T-helper 17 cell (primary cell): ENCODE measurements at places on chromosomes 3 and 15.
A peak's percentile ranks its signal among the peaks of the same experiment; 100 is the strongest.

GRCh38 chr3:187256051-187256616 is 35.4 kb downstream of the MASP1 start:
- DNase-seq: no peak

DNA sequence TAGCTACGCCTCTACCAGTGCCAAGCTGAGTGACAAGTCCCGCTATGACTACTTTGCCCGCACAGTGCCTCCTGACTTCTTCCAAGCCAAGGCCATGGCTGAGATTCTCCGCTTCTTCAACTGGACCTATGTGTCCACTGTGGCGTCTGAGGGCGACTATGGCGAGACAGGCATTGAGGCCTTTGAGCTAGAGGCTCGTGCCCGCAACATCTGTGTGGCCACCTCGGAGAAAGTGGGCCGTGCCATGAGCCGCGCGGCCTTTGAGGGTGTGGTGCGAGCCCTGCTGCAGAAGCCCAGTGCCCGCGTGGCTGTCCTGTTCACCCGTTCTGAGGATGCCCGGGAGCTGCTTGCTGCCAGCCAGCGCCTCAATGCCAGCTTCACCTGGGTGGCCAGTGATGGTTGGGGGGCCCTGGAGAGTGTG is 5.7 kb downstream of the GRM2 start:
- DNase-seq: no peak

DNA sequence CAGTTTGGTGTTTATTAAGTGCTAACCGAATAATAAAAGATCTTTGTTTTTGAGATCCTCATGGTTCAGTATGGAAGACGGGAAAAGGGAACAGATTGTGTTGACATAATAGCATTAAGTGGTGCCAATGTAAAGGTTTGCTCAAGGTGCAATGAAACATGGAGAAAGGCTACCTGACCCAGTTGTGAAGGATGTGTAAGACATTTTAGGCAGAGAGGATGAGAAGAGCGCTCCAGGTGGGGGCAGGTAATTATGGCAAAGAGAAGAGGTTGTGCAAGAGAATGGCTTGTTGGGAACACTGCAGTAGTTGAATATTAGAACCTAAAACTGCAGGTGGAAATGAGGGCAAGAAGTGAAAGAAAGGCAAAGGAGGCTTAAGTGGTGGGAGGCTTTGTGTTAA is 140.8 kb downstream of the DIPK2A start:
- no peak for DNase-seq

- no peak for DNase-seq
Observed at GRCh38 chr3:185420762-185421161, 57.8 kb downstream of the MAP3K13 start.

DNA sequence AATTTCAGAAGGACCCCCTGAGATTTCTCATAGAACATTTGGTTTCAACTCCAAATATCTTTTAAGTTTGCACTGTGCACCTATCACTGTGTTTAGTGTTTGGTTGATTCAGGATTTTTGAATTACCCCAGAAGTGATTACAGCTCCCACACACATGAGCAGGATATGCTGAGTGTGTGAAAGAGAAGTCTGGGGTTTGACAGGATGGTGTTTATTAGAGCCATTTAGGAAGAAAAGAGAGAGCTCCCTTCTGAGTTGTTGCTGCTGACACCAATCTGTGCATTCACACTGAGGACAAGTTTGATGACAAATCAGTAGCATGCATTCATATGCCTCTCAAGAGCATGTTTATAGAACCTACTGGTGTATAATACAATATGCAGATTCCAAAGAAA is 118.1 kb downstream of the RPL22L1 start:
- no peak for DNase-seq

GRCh38 chr3:111238885-111239284 is 167.3 kb downstream of the NECTIN3 start:
- DNase-seq: no peak

DNA sequence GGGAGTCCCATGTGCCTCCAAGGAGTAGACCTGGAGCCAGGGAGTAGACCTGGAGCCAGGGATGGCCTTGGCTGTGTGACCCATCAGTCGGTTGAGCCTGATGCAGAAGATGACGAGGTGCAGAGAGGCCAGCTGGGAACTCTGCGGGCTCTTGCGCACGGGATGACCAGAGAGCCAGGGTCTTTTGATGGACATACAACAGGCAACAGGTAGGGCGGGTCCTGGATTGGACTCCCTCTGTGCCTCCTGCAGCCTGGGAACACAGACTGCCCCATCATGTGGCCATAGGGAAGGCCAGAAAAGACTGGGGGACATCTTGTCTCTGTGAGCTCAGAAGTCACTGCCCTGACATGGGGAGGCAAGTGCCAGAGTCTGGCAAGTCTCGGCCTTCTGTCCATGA is 67.5 kb upstream of the RPL32 start:
- no peak for DNase-seq

DNA sequence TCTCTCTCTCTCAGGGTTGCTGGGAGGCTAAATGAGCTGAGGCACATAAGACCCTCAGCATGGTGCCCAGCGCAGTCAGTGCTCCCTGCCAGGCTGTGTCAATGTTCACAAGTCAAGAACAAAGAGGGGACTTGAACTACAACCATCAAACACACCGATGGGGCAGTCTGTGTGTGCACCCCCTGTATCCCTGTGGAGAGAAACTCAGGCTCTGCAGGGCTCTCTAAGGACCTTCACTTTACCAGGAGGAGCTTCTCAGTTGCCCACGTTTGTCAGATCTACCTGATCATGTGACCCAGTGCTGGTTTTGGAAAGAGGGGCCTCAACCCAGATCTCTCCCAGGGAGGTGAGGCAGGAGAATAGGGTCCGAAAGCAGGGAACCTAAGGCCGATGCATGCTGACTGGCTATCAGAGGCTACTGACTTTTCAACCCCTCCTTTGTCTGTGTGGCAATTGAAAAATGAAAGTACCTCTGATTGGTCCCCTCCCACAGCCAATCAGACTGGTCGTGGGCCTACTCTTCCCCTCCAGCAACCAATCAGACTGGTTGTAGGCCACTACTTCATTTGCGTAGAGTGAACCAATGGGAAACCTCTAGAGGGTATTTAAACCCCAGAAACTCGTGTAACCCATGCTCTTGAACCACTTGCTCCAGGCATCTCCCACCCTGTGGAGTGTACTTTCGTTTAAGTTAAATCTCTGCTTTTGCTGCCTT is 34.0 kb downstream of the RHCG start:
- DNase-seq: no peak

DNA sequence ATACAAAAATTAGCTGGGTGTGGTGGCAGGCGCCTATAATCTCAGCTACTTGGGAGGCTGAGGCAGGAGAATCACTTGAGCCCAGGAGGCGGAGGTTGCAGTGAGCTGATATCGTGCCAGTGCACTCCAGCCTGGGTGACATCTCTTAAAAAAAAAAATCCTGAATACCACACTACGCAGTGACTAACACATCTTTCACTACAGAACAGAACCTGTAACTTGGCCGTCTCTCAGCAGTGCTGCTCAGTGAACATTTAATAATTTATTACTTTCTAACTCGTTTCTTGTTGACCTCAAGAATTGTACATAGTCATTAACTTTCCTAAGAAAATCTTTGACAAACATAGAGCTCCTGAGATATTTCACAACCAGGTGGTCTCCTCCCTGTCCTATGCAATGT is 3.8 kb downstream of the GREM1 start:
- DNase-seq: no peak

GRCh38 chr15:45993072-45993471 is 358.2 kb downstream of the SQOR start:
- DNase-seq: no peak

DNA sequence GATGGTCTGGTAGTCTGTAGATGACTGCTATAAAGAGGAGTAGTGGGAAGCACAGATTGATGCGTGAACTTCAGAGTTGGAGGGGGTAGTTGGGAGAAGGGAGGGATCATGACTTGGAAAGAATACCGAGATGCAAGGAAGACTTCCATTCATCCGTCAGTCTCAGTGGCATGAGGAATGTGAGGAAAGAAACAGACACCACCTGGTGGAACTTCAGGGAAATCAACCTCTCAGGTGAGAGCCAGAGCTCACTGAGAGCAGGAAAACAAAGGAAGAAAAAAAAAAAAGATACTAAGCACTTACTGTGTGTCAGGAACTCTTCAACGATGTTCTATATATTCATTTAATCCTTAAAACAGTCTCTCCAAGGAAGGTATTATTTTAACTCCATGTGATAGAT is 172.4 kb downstream of the OXSM start:
- DNase-seq: no peak

GRCh38 chr3:34533451-34533850 is 735.0 kb downstream of the PDCD6IP start:
- DNase-seq: no peak

GRCh38 chr3:21705769-21706168 is 45.2 kb downstream of the ZNF385D start:
- no peak for DNase-seq

DNA sequence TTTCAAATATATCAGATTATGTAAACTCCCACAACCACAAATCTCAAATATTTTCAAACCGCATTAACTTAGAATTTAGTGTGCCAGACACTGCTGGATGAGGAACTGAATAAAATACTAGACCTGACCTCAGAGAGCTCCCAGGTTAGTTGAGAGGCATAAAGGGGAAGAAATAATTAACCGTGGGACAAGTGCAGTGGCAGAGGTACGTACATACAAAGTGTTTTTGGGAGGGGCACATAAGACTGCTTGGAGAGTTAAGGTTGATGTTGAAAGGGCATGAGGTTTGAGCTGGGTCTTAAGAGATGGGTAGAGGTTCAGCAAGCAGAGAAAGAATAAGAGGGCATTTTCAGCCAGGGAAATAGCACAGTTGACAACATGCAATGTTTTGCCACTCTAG is 17.2 kb downstream of the THUMPD3 start:
- DNase-seq: no peak

DNA sequence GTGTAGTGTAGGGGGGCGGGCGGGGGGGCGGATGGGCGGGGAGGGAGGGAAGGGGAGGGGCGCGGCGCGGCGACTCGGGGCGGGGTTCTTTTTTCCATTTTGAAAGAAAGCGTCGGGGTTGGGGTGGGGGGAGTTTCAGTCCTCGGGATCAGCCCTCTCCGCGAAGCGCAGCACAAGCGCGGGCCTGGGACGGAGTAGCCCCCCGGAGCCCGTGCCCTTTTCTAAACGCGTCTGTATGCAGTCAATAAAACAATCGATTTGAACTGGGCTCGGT is 6.1 kb downstream of the ISLR2 start:
- DNase-seq: no peak

- no peak for DNase-seq
Observed at GRCh38 chr15:58331913-58332675, 99.7 kb upstream of the LIPC start.

- no peak for DNase-seq
Observed at GRCh38 chr3:151012753-151013152, 40.2 kb upstream of the CLRN1 start.

- DNase-seq: peak; percentile 21
Observed at GRCh38 chr3:138781012-138781470, 53.7 kb downstream of the PIK3CB start.

GRCh38 chr3:123586131-123586530 is 1.3 kb upstream of the HACD2 start:
- DNase-seq: no peak

- no peak for DNase-seq
Observed at GRCh38 chr3:29271475-29271874, 9.4 kb upstream of the RBMS3 start.

- peak; percentile 4 for DNase-seq
Observed at GRCh38 chr3:126104742-126105605, 21.1 kb upstream of the SLC41A3 start.

GRCh38 chr3:9064850-9065249 is 101.6 kb upstream of the RAD18 start:
- DNase-seq: no peak

DNA sequence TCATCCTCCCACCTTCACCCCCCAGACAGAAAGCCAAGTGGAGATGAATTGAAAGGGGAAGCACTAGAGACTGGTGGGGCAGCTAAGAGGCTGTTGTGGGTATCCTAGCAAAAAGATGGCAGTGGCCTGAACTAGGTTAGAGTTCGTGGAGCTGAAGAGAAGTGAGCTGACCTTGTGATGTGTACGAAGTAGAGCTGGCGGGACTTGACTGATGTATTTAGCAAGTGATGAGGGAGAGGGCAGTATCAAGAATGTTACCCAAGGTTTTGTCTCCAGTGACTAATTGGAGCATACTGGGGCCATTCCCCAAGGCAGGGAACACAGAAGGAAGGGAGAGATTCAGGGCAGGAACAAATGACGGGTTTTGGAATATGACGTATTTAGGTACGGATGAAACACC is 50.0 kb upstream of the CP start:
- no peak for DNase-seq

DNA sequence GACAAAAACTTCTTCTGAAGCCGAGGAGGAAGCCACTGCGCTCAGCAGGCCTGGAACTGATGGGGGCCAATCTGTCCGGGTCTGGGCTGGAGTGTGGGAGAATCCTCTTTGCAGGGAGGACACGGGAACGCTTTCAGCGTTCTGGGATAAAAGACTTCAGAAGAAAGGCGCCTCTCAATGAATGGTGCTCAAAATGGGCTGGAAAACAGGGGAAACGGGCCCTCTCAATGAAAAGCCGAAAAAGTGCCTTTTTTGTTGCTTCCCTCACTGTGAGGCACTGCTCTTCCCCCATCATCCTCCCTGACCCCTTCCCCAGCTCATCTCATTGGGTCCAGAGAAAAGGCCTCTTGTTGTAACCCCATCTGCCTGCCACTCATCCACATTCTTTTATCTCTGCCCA is 119.5 kb upstream of the LRIG1 start:
- DNase-seq: no peak

DNA sequence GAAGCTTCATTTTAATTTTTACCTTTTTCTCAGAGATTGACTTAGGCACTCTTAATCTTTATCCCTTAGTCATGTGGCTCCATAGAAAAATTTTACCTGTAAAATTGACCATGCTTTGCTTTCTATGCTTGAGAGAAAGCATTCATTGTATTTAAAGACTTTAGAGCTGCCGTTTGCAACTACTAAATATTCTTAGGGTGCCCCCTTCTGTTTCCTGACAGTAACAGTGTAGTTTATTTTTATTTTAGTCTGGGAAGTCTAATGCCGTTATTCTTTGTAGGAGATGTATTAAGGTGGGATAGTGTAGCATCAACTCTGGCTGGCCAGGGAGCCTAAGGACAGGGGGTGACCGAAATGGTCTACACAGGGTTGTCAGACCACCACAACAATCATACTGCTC is 84.5 kb upstream of the SYNPR start:
- DNase-seq: no peak

GRCh38 chr3:138578141-138578540 is 15.9 kb downstream of the CEP70 start:
- no peak for DNase-seq

- no peak for DNase-seq
Observed at GRCh38 chr3:192906940-192907339, 10.7 kb downstream of the MB21D2 start.
